ENCODE measurements at places on chromosomes 4 and X. TPM values are rescaled to one million over a fixed set of nuclear protein-coding genes. Genes with fewer than 3 reads are reported as not detected.

- no peaks in the 10 kb centered on the region for H3K36me3 ChIP-seq
- DNase-seq = no peak
- H3K27me3 ChIP-seq = no peaks in the 10 kb centered on the region
- H3K27ac ChIP-seq = no peak overlapping the region
- no peak overlapping the region for H3K4me3 ChIP-seq
Measured at GRCh38 chr4:101355246-101355645, 7.9 kb upstream of the PPP3CA start.

DNA sequence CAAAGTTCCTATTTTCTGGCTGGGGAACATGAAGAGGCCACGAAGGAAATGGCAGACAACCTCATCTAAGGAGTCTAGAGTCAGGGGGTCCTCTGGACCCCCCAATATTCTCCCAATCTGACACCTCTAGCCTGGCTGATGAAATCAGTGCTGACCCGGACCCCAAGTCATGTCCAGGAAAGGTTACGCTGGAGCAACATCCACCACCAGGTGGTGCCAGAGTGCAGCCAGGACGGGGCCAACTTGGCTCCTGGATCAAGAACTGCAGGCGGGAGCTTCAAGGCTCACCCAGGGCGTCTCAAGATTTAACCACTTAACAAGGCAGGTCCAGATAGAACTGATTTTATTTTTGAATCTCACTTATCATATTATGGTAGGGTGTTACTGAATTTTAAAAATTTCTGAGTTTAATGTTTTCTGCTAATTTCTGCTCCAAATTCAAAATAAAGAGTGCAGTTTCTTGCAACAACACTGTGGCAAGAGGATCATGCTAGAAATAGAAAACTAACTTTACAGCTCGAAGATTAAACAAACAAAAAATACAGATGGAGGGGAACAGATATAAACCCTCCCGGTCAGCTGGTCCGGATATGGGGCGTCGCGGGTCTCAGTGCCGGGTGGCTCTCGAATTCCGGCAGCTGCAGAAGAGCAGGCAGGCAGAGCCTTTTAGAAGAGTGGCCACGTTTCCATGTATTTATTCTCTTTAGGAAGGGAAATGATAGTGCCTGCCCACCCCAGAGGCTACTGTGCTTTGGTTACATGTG, 135.5 kb downstream of the AFAP1 start:
- no peak overlapping the region for H3K4me3 ChIP-seq
- DNase-seq = peak; percentile 90

- peaks cover 4% of the 10 kb centered on the region for H3K4me1 ChIP-seq
- DNase-seq = no peak
- H3K4me3 ChIP-seq = no peak overlapping the region
- H3K36me3 ChIP-seq = peaks cover 5% of the 10 kb centered on the region
Measured at GRCh38 chr4:6331018-6331417, 61.4 kb downstream of the WFS1 start.

NAP1L2 gene
- 4.8 TPM for total RNA-seq
